ENCODE measurements at places on chromosomes 13 and 19. TPM values are rescaled to one million over a fixed set of nuclear protein-coding genes. Genes with fewer than 3 reads are reported as not detected.

GRCh38 chr13:29654384-29654783 is 58.9 kb upstream of the SLC7A1 start:
- no peak for DNase-seq

DNA sequence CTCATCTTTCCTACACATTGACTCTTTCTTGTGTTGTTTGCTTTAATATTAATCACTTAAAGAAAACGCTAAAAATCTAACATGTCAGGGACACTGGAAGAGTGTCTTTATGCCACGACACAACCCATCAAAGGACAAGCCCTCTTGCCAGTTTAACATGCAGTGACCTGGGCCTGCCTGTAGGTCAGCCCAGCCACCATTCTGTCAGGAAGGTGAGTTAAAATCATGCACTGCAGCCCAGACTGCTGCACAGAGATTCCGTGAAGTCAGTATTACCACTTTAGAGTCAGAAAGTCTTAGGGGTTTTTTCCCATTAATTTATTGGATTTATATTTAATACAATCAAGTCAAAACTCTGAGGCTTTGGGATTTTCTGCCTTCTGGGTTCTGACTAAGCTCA is 58.0 kb downstream of the TNFRSF19 start:
- DNase-seq = no peak

GRCh38 chr19:34972163-34972705 is 8.2 kb upstream of the ZNF792 start:
- no peak for DNase-seq

The CACNG6 gene
- total RNA-seq = not detected

The ZNF763 gene
- total RNA-seq = 6.0 TPM

- no peak for DNase-seq
These were observed 15.3 kb downstream of the COLGALT1 start for GRCh38 chr19:17570791-17571190.

DNA sequence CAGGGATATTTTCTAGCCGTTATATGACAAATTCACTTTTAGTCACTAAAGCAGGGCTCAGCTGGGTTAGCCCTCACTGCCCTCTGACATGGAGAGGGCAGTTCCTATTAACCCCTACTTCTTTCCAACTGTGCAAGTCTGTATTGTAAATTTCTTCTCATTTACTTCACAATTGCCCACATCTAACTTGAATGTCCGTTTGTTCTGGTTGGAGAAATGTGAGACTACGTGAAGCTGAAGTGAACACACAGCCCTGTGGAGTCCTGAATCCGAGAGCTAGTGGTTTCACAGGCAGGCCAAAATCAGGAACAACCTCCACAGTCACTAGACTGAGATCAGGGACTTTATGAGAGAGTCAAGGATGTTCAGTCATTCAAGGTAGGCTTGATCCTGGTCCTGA is 4.4 kb upstream of the MYO16 start:
- DNase-seq = no peak

Measured in cerebellum (tissue), 4 donors.